ENCODE measurements at places on chromosomes 2 and 18.

DNA sequence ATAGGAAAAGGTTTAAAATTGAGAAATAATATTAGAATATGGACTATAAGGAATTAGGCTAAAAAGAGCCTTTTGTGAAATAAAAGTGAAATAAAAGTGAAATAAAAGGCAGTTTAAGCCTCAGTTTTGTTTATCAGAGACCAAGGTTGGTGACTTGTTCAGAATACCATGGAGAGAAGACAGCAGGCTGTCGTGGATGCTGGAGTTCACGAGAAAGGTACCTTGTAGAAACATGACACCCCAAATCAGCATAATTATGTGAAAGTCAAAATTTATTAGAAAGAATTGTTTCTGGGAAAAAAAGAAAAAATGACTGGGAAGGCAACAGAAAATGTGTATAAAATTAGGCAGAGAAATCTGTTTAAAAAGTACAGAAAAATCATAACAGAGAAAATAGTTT lies 46.5 kb upstream of the SPAG16 start:
- no peak for DNase-seq

GRCh38 chr2:48527226-48527885 lies 2.6 kb upstream of the STON1 start:
- DNase-seq: no peak

- DNase-seq: no peak
Observed at GRCh38 chr2:23323917-23324680, 60.9 kb upstream of the KLHL29 start.

DNA sequence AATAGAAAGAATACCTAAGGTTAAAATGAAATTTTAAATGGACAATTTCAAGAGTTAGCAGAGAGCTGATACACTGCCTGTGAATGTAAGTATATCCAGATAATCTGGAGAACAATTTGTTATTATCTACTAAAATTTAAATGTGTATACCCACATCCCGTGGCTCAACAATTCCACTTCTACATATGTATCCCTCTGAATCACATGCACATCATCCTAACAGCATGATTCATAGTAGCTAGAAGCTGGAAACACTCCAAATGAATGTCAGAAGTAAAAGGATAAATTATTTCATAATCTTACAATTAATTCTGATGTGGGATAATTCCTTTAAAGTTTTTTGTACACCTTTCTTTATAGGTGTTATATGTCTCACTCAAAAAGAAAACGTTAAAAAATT lies 87.9 kb downstream of the CNTNAP5 start:
- DNase-seq: no peak

DNA sequence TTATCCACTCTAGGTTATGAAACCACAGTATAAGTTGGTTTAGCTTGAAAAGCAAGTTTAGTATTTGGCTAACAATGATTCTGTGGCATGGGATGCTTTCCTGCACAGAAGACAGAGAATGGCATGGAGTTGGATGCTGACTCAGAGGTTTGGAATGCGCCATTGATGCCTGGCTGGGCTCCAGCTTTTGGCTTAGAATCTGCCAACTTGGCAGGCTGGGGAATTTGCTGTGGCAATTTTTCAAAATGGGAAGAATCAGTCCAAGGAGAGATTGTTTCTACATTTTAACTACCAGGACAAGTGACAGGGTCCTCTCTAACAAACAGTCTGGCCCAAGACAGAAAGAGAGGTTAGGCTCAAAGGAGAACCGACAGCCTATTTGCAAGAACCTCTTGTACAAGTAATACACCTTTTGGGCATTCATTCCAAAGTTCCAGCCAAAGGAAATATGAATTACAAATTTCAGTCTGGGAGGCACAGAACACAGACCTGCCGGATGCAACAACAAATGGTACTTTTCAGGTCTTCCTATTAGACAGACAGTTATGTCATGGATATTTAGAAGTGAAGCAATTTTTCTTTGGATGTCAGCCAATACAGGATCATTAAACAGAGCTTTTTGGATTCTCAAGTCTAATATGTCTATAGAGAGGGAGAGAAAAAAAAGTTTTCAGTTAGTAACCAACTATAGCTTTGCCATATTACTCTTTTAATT lies 1027.7 kb downstream of the TMEM182 start:
- DNase-seq: no peak

Measured in stimulated activated CD4-positive, alpha-beta T cell treated with anti-CD3 and anti-CD28 coated beads, Interleukin-2, amount 100 ng/mL, for 24 hours (primary cell).